ENCODE measurements at places on chromosomes 7 and 10. TPM values are rescaled to one million over a fixed set of nuclear protein-coding genes. Genes with fewer than 3 reads are reported as not detected.

The UNCX gene
- not detected for total RNA-seq

The ZNF804B gene
- not detected for total RNA-seq

The GRM8 gene
- total RNA-seq: 0.36 TPM

The KCNMA1 gene
- 40.1 TPM for total RNA-seq

The LIPJ gene
- total RNA-seq: 0.09 TPM

The KCNH2 gene
- total RNA-seq: not detected

DNA sequence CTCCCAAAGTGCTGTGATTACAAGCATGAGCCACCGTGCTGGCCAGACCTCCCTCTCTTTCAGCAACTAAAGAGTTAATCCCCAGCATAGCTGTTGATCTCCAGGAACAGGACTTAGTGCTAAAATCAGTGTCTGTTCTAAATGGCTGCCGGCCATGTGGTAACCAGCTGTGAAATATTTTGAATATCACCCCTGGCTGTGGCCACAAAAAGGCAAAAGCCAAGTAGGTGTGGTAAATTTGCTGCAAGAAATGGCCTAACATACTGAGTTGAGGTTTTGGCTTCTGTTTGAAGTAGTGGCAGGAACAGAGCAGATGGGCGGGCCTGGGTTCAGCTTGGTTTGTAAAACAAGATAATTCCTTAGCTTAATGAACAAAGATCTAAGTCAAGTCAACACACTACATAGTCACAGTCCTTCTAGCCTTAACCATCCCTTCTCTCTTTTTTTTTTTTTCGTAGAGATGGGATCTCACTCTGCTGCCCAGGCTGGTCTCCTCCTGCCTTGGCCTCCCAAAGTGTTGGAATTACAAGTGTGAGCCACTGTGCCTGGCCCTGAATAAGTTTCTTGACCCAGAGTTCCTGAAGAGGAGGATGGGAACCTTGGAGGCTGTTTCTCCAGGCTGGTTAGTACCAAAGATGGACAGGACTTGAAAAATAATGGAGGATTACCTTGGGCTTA, 22.7 kb upstream of the AGFG2 start:
- DNase-seq: peak; percentile 97

DNA sequence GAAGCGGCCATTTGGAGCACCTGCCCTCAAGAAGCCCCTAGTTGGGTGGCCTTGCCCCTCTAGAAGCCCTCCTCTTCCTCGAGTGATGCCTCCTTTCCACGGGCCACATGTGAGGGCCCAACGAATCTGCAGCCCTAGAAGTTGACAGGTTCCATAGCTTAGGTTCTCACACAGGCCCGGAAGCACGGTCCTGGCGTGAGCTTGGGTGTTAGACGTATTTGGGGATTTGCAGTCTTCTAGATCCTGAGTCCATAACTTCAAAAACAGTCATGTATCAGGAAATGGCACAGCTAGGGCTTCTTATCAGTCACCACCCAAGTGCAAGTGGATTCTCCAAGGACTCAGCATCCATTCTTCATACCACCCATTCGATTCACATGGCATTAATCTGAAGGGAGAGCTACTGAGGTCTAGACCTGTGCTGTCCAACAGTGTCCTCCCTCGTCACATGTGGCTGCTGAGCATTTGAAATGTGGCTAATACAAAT, 477 bp upstream of the FBXW4 start:
- no peak for DNase-seq

- no peak for DNase-seq
These were observed 11.7 kb upstream of the TBRG4 start for GRCh38 chr7:45122975-45123860.

GRCh38 chr10:114998993-114999392, 61.0 kb downstream of the TRUB1 start:
- no peak for DNase-seq

DNA sequence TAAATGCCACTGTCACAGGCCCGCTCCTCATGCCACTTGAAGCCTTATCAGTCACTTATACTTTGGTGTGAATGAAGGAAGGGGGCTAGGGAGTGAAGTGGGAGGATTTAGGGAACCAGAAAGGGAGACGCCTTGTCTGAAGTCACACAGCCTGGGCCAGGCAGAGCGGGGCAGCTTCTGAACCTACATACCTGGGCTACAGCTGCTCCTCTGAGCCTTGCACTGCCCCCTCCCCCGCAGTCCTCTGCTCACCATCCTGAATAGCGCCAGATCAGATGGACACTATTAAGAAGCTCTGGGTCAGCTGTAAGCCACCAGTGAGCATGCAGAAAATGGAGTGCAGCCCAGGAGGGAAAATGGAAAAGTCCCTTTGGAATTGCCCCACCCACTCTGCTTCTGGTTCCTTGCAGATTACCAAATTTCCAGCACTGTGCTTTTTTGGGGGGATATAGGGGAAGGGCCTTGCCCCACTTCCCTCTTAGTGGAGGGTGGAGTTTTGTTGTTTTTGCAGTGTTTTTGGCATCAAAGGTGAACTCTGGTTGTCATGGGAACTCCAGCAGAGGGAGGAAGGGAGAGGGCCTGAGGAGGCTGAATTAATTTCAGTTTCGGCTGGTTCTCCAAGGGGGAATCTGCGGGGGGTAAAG, 35.0 kb upstream of the ADCYAP1R1 start:
- DNase-seq: no peak

GRCh38 chr7:120964088-120964487, 13.5 kb downstream of the ING3 start:
- no peak for DNase-seq

- no peak for DNase-seq
These were observed 215.9 kb downstream of the RAB11FIP2 start for GRCh38 chr10:117830787-117831212.

DNA sequence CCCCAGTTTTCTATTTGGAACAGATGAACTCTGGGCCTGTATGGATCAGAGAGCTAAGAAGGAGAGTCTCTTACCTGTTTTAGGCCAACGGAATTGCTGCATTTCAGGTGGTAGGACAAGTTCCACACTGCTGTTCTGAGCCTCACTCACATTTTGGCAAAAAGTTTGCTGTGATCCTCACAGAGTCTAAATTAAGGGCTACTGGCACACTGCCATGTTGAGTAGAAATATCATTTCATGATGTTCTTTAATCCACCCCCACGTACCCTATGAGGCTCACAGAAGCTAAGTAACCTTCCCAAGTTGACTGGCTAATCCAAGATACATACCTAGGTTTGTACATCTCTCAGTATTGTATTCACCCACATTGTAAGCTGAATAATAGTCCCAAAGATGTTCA, 447.2 kb downstream of the INHBA start:
- no peak for DNase-seq

GRCh38 chr7:128352153-128352537, 8.4 kb upstream of the RBM28 start:
- no peak for DNase-seq

DNA sequence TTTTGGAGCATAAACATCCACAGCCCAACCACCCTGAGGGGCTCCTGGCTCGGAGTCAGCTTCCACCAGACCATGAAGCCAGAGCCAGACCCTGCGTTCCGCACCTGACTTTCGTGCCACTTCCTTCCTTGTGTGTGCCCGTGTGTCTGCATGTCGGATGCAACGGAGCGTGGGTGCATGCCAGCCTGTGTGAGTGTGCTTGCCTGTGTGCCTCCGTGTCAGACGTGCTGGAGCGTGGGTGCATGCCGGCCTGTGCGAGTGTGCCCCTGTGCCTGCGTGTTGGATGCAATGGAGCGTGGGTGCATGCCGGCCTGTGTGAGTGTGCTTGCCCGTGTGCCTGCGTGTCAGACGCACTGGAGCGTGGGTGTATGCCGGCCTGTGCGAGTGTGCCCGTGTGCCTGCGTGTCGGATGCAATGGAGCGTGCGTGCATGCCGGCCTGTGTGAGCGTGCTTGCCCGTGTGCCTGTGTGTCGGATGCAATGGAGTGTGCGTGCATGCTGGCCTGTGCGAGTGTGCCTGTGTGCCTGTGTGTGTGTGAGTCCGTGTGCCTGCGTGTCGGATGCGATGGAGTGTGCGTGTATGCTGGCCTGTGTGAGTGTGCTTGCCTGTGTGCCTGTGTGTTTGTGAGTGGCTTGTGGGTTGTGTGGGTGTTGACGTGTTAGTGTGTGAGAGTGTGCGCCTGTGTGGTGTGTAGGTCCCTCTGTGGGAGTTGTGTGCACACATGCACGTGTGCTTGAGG, 28.1 kb upstream of the KNDC1 start:
- DNase-seq: no peak

GRCh38 chr10:93604146-93604545, 3.1 kb upstream of the RBP4 start:
- no peak for DNase-seq

GRCh38 chr7:50069613-50070012, 23.4 kb downstream of the ZPBP start:
- peak; percentile 28 for DNase-seq

GRCh38 chr7:88337572-88337971, 30.9 kb upstream of the STEAP4 start:
- peak; percentile 47 for DNase-seq

DNA sequence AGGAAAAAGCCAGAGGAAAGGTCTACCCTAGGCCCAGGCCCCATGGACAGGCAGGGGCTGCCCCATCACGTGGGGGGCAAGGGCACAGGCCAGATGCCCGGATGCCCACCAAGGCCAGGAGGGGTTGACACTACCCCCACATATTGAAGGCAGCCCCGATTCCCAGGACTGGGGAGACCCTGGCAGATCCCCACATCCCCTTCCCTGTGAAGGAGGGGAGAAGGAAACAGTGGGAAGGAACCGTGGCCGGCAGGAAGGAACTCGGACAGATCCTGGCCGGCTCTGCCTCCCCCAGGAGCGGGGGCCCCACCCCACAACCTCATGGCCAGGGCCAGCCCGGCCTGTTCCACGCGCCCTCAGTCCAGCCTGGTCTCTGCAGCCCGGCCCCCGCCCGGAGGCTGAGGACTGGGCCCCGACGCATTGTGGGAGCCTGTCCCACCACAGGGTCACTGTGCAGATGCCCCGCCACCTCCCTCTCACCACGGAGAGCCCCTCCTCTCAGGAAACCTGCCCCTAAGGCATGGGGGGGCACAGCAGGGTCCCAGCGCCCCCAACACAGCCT, 41.3 kb downstream of the PAPOLB start:
- no peak for DNase-seq

- DNase-seq: no peak
These were observed 97.9 kb downstream of the DNAJB6 start for GRCh38 chr7:157434701-157435100.

DNA sequence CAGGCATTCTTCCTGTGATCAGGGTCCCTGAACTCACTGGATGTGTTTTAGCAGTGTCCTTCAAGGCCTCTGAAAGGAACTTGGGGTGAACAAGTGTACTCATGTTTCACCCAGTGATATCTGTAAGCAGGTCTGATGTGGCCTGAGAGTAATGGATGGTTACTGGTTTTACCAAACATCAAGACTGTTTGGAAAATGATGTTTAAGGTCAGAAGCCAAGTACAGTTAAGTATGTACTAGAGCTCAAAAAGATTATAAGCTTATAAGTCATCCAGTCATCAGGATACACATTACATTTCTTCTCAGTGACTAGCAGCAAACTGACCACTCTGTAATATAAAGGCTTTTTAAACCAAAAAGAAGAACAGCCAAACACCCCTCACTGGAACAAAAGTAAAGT, 79.8 kb upstream of the PTN start:
- no peak for DNase-seq
